ENCODE measurements at places on chromosomes 11 and 22.

DNA sequence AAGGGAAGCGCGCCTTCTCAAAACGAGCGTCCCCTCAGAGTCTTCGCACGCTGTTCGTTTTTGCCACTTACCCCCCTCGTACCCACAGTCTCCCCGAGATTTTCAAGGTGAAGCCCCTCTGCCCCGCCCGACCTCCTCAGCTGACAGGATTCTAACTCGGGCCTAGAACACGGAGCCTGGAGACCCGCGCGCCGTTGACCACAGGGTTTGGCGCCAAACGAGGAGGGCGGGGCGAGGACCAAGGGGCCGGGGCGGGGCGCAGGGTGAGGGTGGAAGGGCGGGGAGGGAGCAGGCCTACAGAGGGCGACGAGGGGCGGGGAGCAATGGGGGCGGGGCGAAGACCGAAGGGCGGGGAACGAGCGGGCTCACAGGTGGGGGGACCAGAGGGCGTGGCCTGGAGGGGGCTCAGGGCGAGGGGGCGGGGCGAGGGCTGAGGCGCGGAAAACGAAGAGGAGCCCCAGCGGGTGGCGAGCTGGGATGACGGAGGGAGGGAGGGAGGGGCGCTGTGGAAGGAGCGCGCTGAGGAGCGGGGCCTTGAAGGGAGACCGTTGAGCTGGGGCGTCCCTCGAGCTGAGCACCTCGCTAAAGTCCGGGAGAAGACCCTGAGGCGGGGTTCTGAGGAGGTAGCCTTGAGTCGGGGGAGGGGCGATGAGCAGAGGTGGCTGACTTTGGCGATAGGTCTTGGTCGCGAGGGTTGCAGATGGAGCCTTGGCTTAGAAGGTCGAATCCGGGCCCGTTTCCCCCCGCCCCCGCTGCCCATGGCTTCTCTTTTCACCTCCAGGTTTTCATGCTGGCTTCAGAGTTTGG lies at the start of gene DMC1:
Gene DMC1 (minus strand): TSS at position 212 of the 807 bp plus-strand sequence. CDS start 1,927 bp downstream, outside the sequence.
- peak; percentile 84 for DNase-seq

- DNase-seq: no peak
Observed at GRCh38 chr11:18063125-18063524, 17.1 kb upstream of the TPH1 start.

GRCh38 chr11:44754876-44755555 lies 28.3 kb downstream of the TSPAN18 start:
- DNase-seq: no peak

- no peak for DNase-seq
Observed at GRCh38 chr22:50268655-50269113, 1.5 kb downstream of the MAPK11 start.

DNA sequence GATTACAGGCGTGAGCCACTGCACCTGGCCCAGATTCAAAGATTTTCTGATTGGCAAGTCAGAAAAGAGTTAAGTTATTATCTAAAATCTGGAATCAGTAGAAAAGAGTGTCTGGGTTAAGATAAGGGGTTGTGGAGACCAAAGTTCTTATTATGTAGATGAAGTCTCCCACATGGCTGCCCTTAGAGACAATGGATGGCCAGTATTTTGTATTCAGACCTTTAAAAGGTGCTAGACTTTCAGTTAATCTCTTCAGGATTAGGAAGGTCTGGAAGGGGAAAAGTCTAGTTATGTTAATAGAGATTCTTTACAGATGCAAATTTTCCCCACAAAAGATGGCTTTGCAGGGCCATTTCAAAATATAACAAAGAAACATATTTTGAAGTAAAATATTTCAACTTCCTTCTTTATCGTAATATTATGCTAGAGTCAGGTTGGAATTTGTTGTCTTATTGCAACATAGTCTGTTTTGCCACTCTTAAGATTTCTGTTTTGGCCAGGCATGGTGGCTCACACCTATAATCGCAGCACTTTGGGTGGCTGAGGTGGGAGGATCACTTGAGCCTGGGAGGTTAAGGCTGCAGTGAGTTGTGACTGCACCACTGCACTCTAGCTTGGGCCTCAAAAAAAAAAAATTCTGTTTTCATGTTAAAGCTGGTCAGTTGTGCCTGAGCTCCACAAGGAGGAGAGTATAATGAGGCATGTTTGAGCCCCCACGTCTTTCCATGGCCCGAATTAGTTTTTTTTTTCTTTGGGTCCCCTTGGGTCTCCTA lies 14.0 kb downstream of the GRAMD1B start:
- DNase-seq: no peak
